ENCODE measurements at places on chromosomes 12 and 14.

GRCh38 chr14:95026851-95027463 is 130.4 kb downstream of the DICER1 start:
- no peak for DNase-seq

- DNase-seq: peak; percentile 16
These were observed 239.8 kb upstream of the FAR2 start for GRCh38 chr12:28909291-28909690.

DNA sequence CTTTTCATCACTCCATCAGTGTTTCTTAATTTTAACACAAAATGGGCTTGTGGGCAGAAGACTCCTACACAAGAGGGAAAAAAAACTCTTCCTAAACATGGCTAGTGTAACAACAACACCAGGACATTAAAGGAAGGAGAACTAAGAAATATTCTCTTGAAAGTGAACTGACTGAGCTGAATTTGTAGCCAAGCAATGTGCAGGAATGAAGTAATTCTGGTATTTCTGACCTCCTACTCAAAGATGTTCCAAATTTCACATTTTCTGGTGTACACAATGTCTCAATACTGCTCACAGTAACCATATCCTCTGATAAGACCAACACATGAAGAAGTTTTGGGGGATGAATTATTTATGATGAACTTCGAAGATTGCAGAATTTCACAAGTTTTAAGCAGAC is 357.3 kb downstream of the DUSP6 start:
- no peak for DNase-seq

DNA sequence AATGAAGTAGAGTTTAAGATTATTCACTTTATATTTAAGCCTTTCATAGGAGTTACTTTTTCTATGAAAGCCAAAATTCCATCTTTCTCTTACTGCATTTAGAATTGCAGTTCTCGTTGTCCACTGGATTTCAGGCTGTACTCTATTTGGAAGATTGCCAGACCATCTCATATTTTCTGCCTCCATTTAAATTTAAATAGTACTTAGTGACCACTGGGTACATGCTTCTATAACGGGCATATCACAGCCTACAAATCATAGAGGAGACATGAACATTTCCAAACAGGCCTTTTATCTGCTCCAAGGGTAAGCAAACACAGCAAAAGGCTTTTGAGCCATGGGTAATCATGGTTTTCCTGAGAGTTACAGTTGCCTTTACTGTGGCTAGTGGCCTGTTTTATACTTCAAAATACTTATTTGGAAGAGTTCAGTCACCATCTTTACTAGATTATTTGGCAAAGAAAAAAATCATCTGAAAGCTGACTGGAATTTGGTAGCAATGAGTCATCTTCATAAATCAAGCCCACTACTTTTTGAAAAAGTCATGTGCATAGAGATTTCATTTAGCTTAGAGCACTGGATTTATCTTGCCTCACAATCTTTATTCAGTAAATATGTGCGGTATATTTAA is 15.7 kb downstream of the ANO6 start:
- peak; percentile 89 for DNase-seq

DNA sequence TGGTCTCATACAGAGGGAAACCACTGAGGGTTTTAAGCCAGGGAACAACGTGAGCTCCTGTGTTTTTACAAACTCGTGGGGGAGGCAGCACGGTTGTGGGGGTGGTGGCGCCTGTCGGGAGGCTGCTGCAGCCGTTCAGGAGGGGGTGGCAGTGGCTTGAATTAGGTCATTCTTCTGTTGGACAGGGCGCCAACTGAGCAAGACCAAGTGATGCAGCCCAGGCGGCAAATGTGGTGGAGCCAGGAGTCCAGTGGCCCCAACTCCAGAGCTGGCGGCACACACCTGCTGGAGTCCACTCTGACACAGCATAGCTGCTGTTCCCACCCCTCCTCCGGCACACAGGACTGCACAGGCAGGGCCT is 27.8 kb downstream of the FBRSL1 start:
- no peak for DNase-seq

DNA sequence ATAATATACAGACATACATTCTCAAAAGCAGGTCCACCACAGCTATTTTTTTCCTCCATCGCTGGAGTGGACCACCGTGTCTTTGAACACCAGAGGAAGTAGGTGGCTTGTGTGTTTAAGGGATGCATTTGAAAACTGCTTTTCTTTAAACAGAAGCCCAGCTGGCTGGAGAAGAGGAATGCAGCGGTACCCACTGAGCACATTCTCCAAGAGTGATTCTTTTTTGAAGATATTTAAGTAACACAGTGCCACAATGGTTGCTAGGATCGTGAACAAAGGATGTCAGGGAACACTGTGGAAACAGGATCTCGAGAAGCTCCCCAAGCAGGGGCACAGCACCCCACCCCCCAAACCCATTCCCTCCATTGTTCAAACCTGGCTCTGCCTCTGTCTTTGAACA is 286.6 kb upstream of the PWP1 start:
- DNase-seq: no peak

DNA sequence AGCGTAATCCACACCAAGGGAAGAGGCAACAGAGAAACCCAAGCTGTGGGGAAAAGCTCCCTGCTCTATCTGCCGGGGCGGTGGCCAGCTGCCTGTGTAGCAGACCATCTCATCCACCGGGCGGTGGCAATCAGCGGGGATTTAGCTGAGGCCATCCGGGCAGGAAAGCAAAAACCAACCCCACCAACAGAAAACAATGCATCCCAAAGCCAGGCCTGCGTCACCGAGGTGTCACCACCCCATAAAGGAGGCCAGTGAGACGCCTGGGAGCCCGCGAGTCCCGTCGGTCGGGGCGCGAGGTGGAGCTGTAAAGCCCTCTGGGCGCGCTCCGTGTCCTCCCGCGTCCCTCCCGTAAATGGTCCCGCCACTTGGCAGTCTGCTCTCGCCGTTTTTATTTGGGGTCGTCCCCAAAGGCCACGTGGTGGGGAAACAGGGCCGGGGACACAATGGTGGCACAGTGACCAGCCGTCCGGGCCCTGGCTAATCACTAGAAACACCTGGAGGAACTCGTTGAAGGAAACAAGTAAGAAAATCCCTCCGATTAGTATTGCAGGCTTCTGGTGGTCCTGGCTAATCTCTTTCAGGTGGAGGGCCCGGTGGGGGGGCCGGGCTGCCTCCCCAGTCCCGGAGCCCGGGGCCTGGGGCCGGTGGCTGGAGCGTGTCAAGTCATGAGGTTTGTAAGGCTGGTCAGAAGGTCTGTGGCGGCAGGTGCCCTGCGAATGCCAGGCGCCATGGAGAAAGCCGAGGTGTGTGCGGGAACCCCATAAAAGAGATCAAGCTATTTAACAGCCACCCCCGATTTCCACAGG is 94.7 kb upstream of the GSC start:
- DNase-seq: no peak

- DNase-seq: peak; percentile 94
These were observed 111.2 kb upstream of the TMCC3 start for GRCh38 chr12:94761559-94761958.

DNA sequence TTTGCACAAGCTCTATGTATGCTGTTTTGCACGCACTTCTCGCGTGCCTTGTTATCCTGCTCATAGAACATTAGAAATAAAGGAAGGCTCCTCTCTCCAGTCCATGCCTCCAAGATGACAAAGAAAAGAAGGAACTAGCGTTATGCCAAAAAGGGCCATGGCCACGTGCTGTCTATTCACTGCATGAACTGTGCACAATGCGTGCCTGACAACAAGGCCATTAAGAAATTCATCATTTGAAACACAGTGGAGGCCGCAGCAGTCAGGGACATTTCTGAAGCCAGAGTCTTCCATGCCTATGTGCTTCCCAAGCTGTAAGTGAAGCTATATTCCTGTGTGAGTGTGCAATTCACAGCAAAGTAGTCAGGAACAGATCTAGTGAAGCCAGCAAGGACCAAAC is 22.2 kb upstream of the PRMT8 start:
- DNase-seq: no peak

- no peak for DNase-seq
These were observed 10.1 kb downstream of the SHMT2 start for GRCh38 chr12:57239587-57240065.

- no peak for DNase-seq
These were observed 11.0 kb upstream of the JPH4 start for GRCh38 chr14:23589606-23590005.

GRCh38 chr14:69873877-69874780 is 5.1 kb upstream of the SMOC1 start:
- DNase-seq: peak; percentile 45

GRCh38 chr12:99917711-99918402 is 66.9 kb downstream of the ANKS1B start:
- peak; percentile 97 for DNase-seq

DNA sequence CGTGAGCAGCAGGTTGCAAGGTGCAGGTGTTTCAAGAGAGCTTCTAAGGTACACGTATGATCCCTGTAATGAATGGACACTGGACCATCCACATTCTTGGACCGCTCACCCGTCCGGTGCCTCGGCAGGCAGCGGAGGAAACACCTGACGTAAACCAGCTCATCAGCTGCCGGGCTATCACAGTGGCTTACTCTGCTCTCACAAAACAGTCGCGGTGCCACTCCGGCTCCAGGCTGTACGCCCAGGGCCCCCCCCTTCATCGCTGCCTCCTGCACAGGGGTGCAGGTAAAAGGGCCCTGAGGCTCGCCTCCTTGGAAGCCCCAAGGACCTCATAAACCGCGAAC is 436 bp downstream of the VPS33A start:
- peak; percentile 16 for DNase-seq

GRCh38 chr14:79027138-79027537 is 857.0 kb downstream of the NRXN3 start:
- no peak for DNase-seq
